ENCODE measurements at places on chromosomes 11 and 22.
A peak's percentile ranks its signal among the peaks of the same experiment; 100 is the strongest.

GRCh38 chr11:121571506-121571905 is 118.7 kb upstream of the SORL1-AS1 start:
- H3K36me3 ChIP-seq, result no peaks in the 10 kb centered on the region
- no peak overlapping the region for H3K27ac ChIP-seq
- no peak overlapping the region for H3K4me3 ChIP-seq
- H3K27me3 ChIP-seq, result no peaks in the 10 kb centered on the region

DNA sequence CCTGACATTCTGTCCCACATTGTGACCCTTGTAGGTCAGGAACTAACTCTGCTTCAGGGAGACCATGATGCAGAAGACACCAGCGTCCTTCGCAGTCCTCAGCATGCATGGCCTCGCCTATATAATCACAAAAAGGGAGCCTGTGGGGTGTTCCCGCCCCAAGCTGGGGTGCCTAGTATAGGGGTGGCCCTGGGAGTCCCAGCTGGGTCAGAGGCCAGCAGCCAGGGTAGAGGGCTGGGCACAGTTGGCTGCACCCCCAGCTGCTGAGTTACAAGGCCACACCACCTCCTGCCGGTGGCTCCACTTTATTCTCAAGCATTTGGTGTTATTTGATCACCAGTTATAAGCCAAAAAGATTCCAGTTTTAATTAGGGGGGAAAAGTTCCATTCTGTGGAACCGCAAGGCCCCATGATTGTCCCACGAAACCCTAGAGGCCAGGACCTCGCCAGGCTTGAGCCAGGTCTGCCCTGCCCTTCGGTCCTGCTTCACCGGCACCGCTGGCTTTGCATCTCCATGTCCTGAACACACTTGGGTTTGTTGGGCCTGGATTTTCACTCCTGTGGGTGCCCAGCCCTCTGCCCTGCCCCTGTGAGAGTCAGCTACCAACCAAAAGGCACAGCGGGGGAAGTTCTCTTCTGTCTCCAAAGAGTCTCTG is 15.0 kb upstream of the GNB1L start:
- H3K27me3 ChIP-seq, result no peaks in the 10 kb centered on the region
- H3K36me3 ChIP-seq, result no peaks in the 10 kb centered on the region
- H3K27ac ChIP-seq, result no peak overlapping the region
- H3K4me3 ChIP-seq, result no peak overlapping the region
- DNase-seq, result peak; percentile 42

- DNase-seq, result no peak
- H3K36me3 ChIP-seq, result no peaks in the 10 kb centered on the region
- H3K27ac ChIP-seq, result no peak overlapping the region
- no peak overlapping the region for H3K4me3 ChIP-seq
Observed at GRCh38 chr22:19113429-19113828, 8.8 kb downstream of the DGCR2 start.

DNA sequence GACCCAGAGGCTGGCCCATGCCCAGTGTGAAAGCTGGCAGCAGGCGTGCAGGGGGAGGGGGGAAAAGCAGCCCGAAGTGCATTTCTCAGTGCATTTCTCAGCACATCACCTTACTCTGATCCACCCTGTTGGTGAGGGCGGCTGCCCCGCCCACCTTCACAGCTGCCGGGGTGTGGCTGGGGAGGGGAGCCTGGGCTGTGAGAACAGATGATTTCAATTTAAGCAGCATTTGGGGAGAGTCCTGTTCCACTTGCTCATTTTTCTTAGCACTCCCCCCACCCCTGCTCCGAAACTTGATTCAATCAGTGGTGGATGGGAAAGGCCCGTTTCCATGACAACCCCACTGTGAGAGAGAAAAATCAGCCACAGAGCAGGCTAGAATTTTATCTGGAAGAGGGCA is 84.8 kb downstream of the SNX19 start:
- H3K36me3 ChIP-seq, result no peaks in the 10 kb centered on the region
- no peaks in the 10 kb centered on the region for H3K27me3 ChIP-seq
- H3K4me3 ChIP-seq, result no peak overlapping the region
- no peak for DNase-seq
- H3K27ac ChIP-seq, result no peak overlapping the region
- H3K4me1 ChIP-seq, result peaks cover 46% of the 10 kb centered on the region

- no peak overlapping the region for H3K4me3 ChIP-seq
- H3K27ac ChIP-seq, result no peak overlapping the region
- H3K36me3 ChIP-seq, result no peaks in the 10 kb centered on the region
- no peak for DNase-seq
- H3K27me3 ChIP-seq, result no peaks in the 10 kb centered on the region
- H3K4me1 ChIP-seq, result no peaks in the 10 kb centered on the region
Observed at GRCh38 chr11:95715777-95716241, 73.8 kb downstream of the FAM76B start.

DNA sequence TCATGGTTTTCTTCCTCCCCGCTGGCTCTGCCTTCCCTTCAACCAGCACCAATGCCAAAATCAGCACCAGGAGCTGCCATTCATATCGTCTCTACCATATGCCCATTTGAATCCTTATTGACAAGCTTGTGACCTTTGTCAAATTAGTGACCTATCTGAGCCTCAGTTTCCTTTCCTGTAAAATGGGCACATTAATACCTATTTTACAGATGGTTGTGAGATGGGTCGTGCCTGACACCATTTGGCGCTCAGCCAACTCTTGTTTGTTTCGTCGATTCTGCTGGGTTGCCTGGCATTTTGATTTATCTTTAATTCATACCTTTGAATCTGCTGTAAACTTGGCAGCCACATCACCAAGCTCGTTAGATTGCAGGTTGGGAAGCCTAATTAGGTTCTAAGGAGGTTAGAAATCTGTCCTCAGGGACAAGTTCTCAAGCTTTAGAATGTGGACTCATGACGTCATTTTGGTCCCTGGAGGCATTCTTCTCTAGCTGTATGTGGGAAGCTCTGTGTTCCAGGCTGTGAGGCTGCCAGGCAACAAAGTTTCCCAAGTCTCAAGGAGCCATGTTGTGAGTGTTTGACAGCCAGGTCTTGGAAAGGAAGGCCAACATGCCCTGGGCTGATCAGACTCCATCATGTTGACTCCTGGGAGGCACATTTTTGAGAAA is 61.0 kb downstream of the RPS6KA4 start:
- no peaks in the 10 kb centered on the region for H3K27me3 ChIP-seq
- peaks cover 18% of the 10 kb centered on the region for H3K4me1 ChIP-seq
- H3K36me3 ChIP-seq, result no peaks in the 10 kb centered on the region
- peak; percentile 89 for DNase-seq
- H3K4me3 ChIP-seq, result no peak overlapping the region

- H3K27ac ChIP-seq, result no peak overlapping the region
- peaks cover 49% of the 10 kb centered on the region for H3K36me3 ChIP-seq
- H3K27me3 ChIP-seq, result no peaks in the 10 kb centered on the region
- H3K4me3 ChIP-seq, result no peak overlapping the region
- H3K4me1 ChIP-seq, result no peaks in the 10 kb centered on the region
Observed at GRCh38 chr11:96366024-96366423, 23.0 kb upstream of the MAML2 start.

- H3K36me3 ChIP-seq, result no peaks in the 10 kb centered on the region
- H3K4me1 ChIP-seq, result no peaks in the 10 kb centered on the region
- H3K27me3 ChIP-seq, result no peaks in the 10 kb centered on the region
- no peak overlapping the region for H3K4me3 ChIP-seq
- no peak overlapping the region for H3K27ac ChIP-seq
Observed at GRCh38 chr11:126833065-126833464, 167.5 kb downstream of the KIRREL3 start.

- peaks cover 50% of the 10 kb centered on the region for H3K36me3 ChIP-seq
- peak overlapping the region; percentile 88 for H3K4me3 ChIP-seq
- peaks cover 18% of the 10 kb centered on the region for H3K4me1 ChIP-seq
- H3K27me3 ChIP-seq, result no peaks in the 10 kb centered on the region
- DNase-seq, result no peak
Observed at GRCh38 chr11:47410370-47411264, 2.2 kb downstream of the SLC39A13 start.

DNA sequence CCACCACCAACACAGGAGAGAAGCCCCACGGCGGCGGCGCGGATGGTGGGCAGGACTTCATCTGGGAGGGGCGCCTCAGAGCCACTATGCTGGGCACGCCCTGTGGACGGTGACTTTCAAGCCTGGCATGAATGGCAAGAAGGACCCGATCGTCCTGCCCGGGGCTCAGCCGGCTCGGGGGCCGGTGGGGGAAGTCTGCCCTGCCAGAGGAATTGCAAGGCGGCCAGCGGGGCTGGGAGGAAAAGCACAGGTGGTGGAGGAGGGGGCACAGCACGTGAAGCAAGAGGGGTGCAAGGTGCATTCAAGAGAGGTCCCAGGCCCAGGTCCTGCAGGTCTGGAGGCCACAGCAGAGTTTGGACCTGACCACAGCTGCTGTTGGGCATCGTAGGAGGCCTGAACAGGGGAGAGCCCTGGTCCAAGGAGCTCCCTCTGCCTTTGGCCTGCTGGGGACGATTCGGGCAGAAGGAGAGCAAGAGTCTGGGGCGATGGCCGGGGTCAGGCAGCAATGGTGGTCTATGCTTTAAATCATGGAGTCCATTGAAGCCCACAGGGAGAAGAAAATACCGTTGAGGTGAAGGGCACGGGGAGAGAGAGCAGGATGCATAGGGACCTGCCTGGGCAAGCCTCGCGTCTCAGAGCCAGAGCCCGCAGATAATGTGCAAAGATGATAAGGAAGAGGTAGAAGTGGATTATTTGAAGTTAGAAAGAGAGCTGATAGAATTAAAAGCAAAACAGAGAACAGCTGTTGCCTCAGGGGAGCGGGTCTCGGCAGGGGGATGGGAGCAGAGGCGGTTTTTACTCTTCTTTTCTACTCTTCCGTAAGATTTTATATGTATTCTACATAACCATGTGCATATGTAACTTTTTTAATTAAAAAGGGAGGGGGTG is 82.6 kb upstream of the SHISAL1 start:
- DNase-seq, result peak; percentile 5
- H3K27me3 ChIP-seq, result no peaks in the 10 kb centered on the region
- no peak overlapping the region for H3K4me3 ChIP-seq
- no peaks in the 10 kb centered on the region for H3K4me1 ChIP-seq
- H3K27ac ChIP-seq, result no peak overlapping the region
- H3K36me3 ChIP-seq, result no peaks in the 10 kb centered on the region

DNA sequence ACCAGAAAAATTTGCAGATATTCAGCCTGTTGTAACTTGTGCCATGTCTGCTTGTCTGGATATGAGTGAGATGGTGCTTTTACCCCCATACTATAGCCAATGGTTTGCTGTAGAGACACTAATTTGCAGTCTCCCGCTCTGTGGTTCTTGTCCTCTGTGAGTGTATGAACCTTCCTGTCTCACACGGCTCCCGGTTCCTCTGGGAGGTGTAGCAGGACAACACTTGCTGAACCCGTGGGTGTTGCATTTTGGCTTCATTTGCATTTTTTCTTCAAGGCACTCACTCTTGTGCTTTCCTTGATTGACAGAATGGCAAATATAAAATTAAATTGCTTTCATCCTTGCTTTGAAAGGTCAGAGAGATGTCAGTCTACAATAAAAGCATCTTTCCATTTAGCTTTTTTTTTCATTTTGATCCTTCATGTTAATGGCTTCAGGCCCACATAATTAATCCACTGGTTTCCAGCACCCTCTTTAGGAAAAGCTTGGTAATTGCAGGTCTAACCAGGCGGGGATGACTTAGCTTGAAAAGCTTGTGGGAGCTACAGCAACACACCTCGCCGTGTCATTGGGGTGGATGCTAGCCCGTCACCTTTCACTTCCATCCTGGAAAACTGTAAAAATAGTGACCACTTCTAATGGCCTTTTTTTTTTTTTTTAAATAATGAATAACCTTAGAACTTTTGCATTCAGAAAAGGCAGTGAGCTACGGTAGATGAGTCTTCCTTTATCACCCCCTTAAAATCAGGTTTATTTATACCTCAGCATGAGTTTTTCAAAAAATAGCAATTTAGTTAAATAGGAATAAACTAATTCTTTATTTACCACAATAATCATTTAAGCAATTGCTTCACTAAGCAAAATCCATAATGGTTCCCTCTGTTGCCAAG is 27.4 kb upstream of the ST14 start:
- H3K27me3 ChIP-seq, result no peaks in the 10 kb centered on the region
- DNase-seq, result no peak
- H3K4me1 ChIP-seq, result no peaks in the 10 kb centered on the region
- peaks cover 76% of the 10 kb centered on the region for H3K36me3 ChIP-seq

GRCh38 chr11:26651916-26652315 is 69.9 kb downstream of the SLC5A12 start:
- DNase-seq, result no peak
- no peak overlapping the region for H3K27ac ChIP-seq
- no peaks in the 10 kb centered on the region for H3K4me1 ChIP-seq
- H3K27me3 ChIP-seq, result no peaks in the 10 kb centered on the region

GRCh38 chr11:36452236-36452940 is 57.7 kb downstream of the TRAF6 start:
- H3K36me3 ChIP-seq, result no peaks in the 10 kb centered on the region
- H3K27me3 ChIP-seq, result no peaks in the 10 kb centered on the region
- DNase-seq, result no peak
- peak overlapping the region; percentile 94 for H3K27ac ChIP-seq

DNA sequence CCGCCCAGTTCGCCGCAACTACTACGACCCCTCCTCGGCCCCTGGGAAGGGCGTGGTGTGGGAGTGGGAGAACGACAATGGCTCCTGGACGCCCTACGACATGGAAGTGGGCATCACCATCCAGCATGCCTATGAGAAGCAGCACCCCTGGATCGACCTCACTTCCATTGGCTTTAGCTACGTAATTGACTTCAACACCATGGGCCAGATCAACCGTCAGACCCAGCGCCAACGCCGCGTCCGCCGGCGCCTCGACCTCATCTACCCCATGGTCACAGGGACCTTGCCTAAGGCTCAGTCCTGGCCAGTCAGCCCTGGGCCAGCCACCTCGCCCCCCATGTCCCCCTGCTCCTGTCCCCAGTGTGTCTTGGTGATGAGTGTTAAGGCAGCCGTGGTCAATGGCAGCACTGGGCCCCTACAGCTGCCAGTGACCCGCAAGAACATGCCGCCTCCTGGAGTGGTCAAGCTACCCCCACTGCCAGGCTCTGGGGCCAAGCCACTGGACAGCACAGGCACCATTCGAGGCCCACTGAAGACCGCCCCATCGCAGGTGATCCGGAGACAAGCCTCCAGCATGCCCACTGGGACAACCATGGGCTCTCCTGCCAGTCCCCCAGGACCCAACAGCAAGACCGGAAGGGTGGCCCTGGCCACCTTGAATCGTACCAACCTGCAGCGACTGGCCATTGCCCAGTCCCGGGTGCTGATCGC is 10.0 kb downstream of the DTX4 start:
- no peak overlapping the region for H3K4me3 ChIP-seq
- no peak for DNase-seq
- H3K27ac ChIP-seq, result no peak overlapping the region
- H3K4me1 ChIP-seq, result peaks cover 4% of the 10 kb centered on the region
- H3K27me3 ChIP-seq, result no peaks in the 10 kb centered on the region

DNA sequence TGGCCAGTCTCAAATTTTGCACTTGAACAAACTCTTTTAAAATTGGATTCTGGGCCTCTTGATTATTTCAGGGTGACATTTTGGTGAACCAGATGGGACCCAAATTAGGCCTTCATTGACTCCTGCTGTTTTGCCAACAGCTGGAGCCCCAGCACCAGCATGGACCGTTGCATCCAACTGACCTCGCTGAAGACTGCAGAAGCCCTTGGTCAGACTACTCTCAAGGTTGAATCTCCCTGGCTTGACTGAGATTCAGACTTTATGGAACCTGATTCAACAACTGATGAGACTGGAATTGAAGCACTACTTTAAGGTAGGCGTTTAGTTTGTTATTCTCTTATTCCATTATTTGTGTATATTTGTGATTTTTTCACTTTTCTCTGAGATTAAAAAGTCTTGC is 41.7 kb downstream of the NARS2 start:
- H3K27ac ChIP-seq, result no peak overlapping the region
- no peaks in the 10 kb centered on the region for H3K4me1 ChIP-seq
- no peak for DNase-seq
- H3K4me3 ChIP-seq, result no peak overlapping the region
- no peaks in the 10 kb centered on the region for H3K36me3 ChIP-seq

GRCh38 chr22:30373331-30374325 is 13.6 kb downstream of the RNF215 start:
- H3K4me1 ChIP-seq, result no peaks in the 10 kb centered on the region
- H3K4me3 ChIP-seq, result no peak overlapping the region
- H3K27ac ChIP-seq, result no peak overlapping the region
- H3K36me3 ChIP-seq, result no peaks in the 10 kb centered on the region
